Lung (tissue), 17 donors: ENCODE measurements at places on chromosomes 4 and X.
A peak's percentile ranks its signal among the peaks of the same experiment; 100 is the strongest.

- no peaks in the 10 kb centered on the region for H3K36me3 ChIP-seq
- H3K4me1 ChIP-seq, result no peaks in the 10 kb centered on the region
Observed at GRCh38 chr4:167826281-167826680, 266.1 kb upstream of the ANXA10 start.

DNA sequence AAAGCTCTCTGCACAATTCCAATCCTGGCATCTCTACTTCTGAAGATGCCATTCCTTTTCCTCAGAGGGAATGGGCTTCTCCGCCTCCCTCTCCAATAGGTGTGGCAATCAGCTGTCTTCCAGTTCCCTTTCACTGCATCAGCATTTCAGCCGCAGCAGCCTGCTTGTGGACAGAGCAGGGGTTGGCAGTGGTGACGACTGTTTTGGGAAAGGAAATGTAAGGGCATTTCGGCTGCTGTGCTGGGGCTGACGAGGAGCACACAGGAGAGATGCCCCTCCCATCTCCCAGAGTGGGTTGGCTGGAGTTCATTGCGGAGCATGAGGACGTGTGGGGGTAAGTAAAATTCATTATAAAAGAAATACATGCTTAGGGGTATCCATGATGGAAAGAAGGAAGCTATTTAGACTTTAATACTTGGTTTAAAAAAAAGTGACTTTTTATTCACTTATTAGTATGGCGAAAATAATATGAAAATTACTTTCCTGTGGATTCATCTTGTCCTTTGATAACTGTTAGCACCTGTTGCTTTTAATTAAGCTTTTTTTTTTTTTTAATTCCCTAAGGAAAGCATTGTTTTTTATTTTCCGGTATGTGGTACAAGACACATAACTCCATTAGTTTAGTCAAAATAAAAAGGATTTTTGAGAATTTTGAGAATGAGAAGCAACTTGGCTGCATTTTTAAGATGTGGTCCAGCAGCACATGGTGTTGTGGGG lies at the start of gene LIMCH1:
LIMCH1 (plus strand) TSS at position 141 of the 717 bp plus-strand sequence. CDS start 67,839 bp downstream, outside the sequence.
- H3K27me3 ChIP-seq, result no peaks in the 10 kb centered on the region
- peak within 1 kb of the TSS; percentile 87 for H3K27ac ChIP-seq
- peak; percentile 82 for DNase-seq
- H3K4me3 ChIP-seq, result no peak within 1 kb of the TSS
- no peaks in the 10 kb centered on the region for H3K36me3 ChIP-seq
- peaks cover 26% of the 10 kb centered on the region for H3K4me1 ChIP-seq

GRCh38 chr4:75710246-75710645 lies 14.1 kb upstream of the USO1 start:
- no peaks in the 10 kb centered on the region for H3K4me1 ChIP-seq
- no peak for DNase-seq
- no peak overlapping the region for H3K27ac ChIP-seq
- H3K27me3 ChIP-seq, result no peaks in the 10 kb centered on the region
- no peak overlapping the region for H3K4me3 ChIP-seq

- no peaks in the 10 kb centered on the region for H3K4me1 ChIP-seq
- no peak overlapping the region for H3K4me3 ChIP-seq
- H3K27ac ChIP-seq, result no peak overlapping the region
- no peak for DNase-seq
- no peaks in the 10 kb centered on the region for H3K36me3 ChIP-seq
- peaks cover 4% of the 10 kb centered on the region for H3K27me3 ChIP-seq
Observed at GRCh38 chrX:40895246-40895645, 159.9 kb upstream of the MED14 start.

DNA sequence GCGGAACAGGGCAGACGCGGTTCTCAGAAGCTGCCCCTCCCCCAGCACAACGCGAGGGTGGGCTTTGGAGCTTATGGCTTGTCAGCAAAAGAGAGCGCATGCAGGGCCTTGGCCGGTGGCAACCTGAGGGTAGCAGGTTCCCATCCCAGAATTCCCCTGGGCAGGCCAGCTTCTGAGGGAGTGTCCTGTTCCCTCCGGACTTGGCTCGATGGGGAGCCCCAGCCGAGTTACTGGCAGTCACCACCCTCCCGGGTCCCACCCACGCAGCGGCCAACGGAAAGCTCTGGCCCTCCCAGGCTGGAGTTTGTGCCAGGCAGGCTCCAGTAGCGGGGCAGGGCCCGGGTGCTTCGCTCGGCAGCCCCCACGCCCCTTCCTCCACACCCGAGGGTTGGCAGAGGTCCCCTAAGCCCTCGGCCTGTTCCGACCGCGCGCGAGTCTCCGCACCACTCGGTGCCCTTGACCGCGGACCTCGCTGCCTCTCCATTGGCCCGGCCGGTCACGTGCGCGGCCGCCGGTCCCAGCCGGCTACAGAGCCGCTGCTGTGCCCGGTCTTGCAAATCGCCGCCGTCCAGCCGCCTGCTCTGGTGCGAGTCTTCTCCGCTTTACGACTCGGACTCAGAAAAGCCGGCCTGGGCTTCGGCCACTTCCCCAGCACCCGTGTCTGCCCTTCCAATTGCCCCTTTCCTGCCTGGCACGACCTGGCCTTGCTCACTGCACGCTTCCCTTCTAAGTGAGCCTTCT lies 20.9 kb upstream of the MTM1 start:
- H3K27me3 ChIP-seq, result peaks cover 2% of the 10 kb centered on the region
- no peak overlapping the region for H3K4me3 ChIP-seq
- no peaks in the 10 kb centered on the region for H3K36me3 ChIP-seq
- no peaks in the 10 kb centered on the region for H3K4me1 ChIP-seq

- H3K4me1 ChIP-seq, result peaks cover 18% of the 10 kb centered on the region
- no peak overlapping the region for H3K4me3 ChIP-seq
- no peaks in the 10 kb centered on the region for H3K36me3 ChIP-seq
- H3K27ac ChIP-seq, result no peak overlapping the region
- DNase-seq, result no peak
Observed at GRCh38 chr4:1789552-1789951, 3.5 kb upstream of the FGFR3 start.

GRCh38 chr4:52867163-52867562 lies 5.0 kb downstream of the RASL11B start:
- H3K4me3 ChIP-seq, result no peak overlapping the region
- no peak overlapping the region for H3K27ac ChIP-seq
- DNase-seq, result no peak
